ENCODE measurements at places on chromosomes 7 and 10. TPM values are rescaled to one million over a fixed set of nuclear protein-coding genes. Genes with fewer than 3 reads are reported as not detected.

TMEM236 gene
- 0.02 TPM for polyA plus RNA-seq

ANKRD30A gene
- polyA plus RNA-seq: not detected

DNA sequence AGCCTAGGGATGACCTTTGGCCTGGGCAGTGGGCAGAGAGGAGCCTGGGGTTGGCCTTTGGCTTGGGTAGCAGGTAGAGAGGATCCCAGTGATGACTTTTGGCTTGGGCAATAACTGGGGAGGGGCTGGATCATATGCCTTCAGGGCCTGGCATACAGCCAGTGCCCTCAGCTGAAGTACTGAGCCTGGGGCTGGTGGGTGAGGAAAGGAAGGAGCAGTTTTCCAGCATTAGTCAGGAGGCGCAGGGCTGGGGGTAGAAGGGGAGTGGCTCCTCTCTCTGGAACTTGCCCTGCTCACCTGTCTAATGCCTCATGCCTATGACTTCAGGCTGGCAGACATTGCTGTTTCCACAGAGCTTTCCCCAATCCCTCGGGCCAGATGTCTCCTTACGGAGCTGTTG lies 15.2 kb upstream of the COMTD1 start:
- no peak overlapping the region for H3K4me3 ChIP-seq
- H3K4me1 ChIP-seq: no peaks in the 10 kb centered on the region
- peaks cover 5% of the 10 kb centered on the region for H3K27me3 ChIP-seq
- DNase-seq: no peak
- no peaks in the 10 kb centered on the region for H3K36me3 ChIP-seq

GRCh38 chr10:22253580-22253882 lies 35.7 kb upstream of the EBLN1 start:
- no peaks in the 10 kb centered on the region for H3K36me3 ChIP-seq
- H3K4me3 ChIP-seq: no peak overlapping the region
- no peaks in the 10 kb centered on the region for H3K27me3 ChIP-seq
- no peaks in the 10 kb centered on the region for H3K4me1 ChIP-seq
- H3K27ac ChIP-seq: no peak overlapping the region
- no peak for DNase-seq

DNA sequence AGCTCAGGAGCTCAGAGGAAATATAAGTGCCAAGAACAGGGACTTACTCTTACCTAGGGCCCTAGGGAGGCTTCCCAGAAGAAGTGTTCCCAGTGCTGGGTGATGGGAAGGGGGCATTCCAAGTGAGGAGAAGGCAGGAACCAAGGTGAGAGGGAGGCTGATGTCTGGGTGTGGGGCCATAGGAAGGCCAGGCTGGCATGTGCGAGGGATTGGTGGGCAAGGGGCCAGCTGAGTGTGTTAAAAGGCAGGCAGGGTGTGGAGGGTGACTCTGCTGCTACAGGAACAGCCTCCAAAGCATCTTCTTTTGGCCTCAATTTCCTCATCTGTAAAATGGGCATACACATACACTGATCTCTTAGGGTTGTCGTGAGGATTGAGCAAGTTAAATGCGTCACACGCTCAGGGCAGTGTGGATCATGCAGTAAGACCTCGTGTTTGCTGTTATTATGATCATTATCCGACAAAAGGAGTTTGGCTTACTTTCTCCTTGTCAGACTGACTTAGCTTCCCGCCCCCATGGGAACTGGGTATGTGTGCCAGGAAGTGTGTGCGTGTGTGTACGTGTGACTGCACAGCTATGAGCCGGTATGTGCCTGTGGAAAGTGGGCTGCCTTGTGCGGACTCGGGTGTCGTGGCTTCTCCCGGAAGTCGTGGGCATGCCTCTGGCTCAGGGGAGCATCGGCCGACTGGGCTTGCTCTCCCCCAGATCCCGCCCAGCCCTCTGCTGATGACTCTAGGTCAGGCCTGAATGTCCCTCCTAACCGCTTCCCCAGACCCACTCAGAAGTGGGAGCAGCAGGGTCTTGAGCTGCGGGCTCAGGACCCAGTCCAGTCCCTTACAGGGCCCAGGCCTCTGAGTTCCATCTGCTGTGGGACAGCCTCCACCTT lies 59.6 kb downstream of the NEURL1 start:
- peaks cover 24% of the 10 kb centered on the region for H3K27me3 ChIP-seq
- no peak overlapping the region for H3K27ac ChIP-seq
- no peak for DNase-seq
- peaks cover 4% of the 10 kb centered on the region for H3K4me1 ChIP-seq

DNA sequence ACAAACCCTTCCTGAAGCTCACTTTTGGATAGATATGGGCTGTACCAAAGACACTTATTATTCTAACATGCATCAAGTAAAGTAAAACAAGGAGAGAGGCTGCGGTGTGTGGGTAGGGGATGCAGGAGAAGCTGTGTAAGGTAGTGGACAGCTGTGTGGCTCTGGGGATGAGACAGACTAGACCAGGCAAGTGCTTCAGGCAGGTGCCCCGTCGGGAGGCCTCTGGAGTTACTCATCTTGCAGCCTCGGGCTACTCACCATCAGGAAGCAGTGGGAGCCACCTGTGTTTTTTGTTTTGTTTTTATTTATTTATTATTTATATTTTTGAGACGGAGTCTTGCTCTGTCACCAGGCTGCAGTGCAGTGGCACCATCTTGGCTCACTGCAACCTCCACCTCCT lies 49.3 kb upstream of the NCAPG2 start:
- DNase-seq: no peak
- peaks cover 11% of the 10 kb centered on the region for H3K36me3 ChIP-seq
- H3K27ac ChIP-seq: no peak overlapping the region
- H3K4me3 ChIP-seq: no peak overlapping the region
- H3K4me1 ChIP-seq: no peaks in the 10 kb centered on the region
- H3K27me3 ChIP-seq: no peaks in the 10 kb centered on the region
